Activated T-cell treated with anti-CD3 and anti-CD28 coated beads, Interleukin-2, amount 50 U/mL, for 24 hours (primary cell): ENCODE measurements at places on chromosomes 16 and 17.
A peak's percentile ranks its signal among the peaks of the same experiment; 100 is the strongest.

DNA sequence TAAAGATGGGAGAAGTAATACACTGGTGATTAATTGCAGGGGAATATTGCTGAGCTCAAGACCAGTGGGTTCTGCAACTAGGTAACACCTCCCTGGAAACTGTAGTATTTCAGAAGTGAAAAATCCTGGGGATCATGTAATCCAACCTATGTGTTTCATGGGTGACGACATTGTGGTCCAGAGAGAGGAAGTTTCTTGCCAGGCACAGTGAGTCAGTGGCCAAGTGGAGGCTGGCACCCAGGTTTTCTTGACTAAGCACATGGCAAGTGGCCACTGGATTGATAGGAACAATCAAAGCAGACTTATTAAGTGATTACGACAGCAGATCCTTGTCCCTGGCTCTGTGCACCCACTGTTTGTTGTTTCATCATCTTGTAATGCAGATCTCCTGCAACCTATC, 14.6 kb upstream of the CIITA start:
- H3K36me3 ChIP-seq, result no peaks in the 10 kb centered on the region
- H3K27ac ChIP-seq, result no peak overlapping the region
- H3K4me1 ChIP-seq, result peaks cover 4% of the 10 kb centered on the region
- peaks cover 18% of the 10 kb centered on the region for H3K27me3 ChIP-seq
- no peak overlapping the region for H3K4me3 ChIP-seq

DNA sequence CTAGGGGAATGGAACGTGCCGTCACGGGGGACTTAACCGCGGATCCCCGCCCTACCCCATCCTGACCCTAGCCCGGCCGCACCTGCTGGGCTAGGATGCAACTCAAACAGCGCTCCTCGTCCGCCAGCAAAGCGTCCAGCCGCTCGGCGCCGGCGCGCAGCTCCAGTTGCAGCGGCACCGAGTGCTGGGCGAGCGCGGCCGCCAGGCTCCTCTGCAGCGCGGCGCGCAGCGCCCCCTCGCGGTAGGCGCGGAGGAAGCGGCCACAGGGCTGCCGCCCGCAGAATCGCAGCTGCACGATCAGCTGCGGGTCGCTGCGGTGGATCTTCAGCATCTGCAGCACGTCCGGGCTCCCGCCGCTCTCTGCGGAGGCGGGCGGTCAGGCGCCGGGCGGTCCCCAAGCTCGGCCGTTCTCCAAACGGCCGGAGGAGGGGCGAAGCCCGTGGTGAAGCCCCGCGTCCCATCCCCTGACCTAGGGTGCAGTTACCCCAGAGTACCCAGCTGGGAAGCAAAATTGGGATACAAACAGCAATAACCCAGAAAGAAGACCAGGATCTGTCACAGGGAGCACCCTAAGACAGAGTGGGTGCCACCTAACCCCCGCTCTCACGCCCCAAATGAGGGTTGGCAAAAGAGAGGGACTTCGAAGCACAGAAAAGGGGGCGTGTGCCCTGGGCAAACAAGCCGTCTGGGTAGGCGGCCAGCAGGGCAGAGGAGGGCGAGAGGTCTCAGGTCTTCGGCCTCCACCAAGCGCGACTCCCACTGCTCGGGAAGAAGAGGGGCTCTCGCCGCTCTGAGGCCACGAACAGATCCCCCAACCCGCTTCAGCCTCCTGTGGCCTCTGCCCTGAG, 4.2 kb downstream of the TRADD start:
- DNase-seq, result peak; percentile 88
- no peak overlapping the region for H3K27ac ChIP-seq
- peaks cover 13% of the 10 kb centered on the region for H3K27me3 ChIP-seq

DNA sequence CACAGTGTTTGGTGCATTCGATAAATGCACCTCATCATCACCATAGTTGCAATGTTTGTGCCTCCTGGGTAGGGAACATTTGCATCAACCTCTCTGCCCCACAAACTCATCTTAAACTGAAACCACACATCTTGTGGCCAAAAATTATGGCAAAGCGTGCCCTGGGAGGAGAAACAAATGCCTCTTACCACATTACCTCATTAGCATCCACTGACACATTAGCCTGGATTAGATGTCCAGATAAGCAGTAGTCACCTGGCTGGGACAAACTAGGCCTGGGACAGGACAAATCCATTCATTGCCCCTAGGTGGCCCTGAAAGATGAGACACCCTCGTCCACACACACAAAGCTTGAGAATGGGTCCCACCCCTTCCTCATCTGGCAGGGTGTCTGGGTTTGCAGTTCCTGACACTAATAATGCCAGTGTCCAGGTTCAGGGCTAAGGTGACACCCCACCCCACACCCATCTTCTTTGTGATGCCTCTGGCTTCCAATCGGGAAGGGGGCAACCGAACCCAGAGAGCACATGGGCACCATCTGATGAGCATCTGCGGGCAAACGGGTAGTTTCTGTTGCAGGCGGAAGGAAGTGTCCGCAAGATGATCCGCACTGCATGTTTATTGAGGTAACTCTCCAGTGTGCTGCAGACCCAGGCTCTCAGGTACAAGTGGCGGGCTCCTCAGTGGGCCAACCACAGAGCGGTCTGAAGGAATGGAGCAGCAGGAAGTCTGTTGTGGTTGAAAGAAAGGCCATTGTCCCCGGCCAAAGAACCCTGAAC, 8.6 kb downstream of the XYLT1 start:
- peaks cover 5% of the 10 kb centered on the region for H3K36me3 ChIP-seq
- H3K27ac ChIP-seq, result no peak overlapping the region
- peaks cover 45% of the 10 kb centered on the region for H3K4me1 ChIP-seq

GRCh38 chr16:81121474-81121990, 25.3 kb upstream of the GCSH start:
- no peaks in the 10 kb centered on the region for H3K36me3 ChIP-seq
- H3K4me1 ChIP-seq, result no peaks in the 10 kb centered on the region
- DNase-seq, result no peak
- H3K4me3 ChIP-seq, result no peak overlapping the region

GRCh38 chr17:40793832-40794231, 5.9 kb downstream of the KRT28 start:
- H3K36me3 ChIP-seq, result no peaks in the 10 kb centered on the region
- H3K4me3 ChIP-seq, result no peak overlapping the region
- DNase-seq, result no peak
- no peak overlapping the region for H3K27ac ChIP-seq

- H3K27ac ChIP-seq, result no peak overlapping the region
- no peaks in the 10 kb centered on the region for H3K27me3 ChIP-seq
- no peak overlapping the region for H3K4me3 ChIP-seq
- DNase-seq, result no peak
- no peaks in the 10 kb centered on the region for H3K4me1 ChIP-seq
- peaks cover 38% of the 10 kb centered on the region for H3K36me3 ChIP-seq
Measured at GRCh38 chr16:12775656-12776236, 27.9 kb downstream of the CPPED1 start.

DNA sequence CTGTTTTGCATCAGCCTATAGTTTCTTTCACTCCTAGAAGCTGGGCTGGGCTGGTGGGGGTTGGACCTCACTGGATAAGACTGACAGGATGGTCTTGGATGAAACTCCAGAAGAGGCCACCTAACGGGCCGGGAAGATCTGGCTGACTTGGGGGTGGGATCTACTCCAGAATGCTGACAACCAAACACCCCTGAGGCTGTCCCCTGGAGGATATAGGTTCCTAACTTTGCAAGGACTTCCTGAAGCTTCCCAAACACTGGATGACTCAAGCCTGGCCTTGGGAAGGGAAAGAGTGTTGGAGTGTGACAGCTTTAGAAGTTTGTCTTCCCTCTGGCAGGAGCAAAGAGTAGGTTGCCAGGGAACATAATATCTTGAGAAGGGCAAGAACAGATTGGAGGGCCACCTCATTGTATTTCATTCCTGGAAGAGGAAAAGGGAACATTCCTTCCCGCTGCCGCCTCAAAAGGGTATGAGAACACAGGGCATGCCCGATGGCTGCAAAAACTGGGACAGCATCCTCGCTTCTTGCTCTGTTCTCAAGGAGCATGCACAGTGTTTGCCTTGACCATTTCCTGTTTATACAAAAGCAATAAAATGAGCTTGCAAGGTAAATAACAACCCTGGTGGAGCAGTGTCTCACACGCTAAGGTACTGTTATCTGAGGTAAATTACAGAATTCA, 6.8 kb upstream of the CYB5B start:
- H3K4me1 ChIP-seq, result peaks cover under 1% of the 10 kb centered on the region
- H3K27me3 ChIP-seq, result no peaks in the 10 kb centered on the region
- H3K27ac ChIP-seq, result no peak overlapping the region
- DNase-seq, result no peak
- H3K4me3 ChIP-seq, result no peak overlapping the region
- H3K36me3 ChIP-seq, result no peaks in the 10 kb centered on the region

DNA sequence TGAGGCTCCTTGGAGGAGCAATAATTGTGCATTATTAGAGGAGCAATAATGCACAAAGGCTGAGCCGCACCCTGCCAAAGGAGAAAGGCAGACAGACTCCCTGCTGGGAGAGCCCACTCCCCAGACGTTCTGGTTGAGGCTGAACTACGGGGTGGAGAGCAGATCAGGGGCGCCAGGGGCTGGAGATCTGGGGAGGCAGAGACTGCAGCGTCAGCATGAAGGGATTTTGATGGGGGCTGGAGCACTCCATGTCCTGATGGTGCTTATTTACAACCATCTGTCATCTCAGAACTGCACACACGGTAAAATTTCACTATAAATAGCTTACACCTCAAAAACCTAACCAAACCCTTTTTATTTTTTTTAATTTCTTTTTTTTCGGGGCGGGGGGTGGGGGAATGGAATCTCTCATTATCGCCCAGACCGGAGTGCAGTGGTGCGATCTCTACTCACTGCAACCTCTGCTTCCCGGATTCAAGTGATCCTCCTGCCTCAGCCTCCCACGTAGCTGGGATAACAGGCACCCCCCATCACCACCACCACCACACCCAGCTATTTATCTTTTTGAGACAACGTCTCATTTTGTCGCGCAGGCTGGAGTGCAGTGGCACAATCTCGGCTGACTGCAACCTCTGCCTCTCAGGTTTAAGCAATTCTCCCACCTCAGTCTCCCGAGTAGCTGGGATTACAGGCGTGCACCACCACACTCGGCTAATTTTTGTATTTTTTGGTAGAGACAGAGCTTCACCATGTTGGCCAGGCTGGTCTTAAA, 4.3 kb upstream of the C16orf95 start:
- H3K27me3 ChIP-seq, result no peaks in the 10 kb centered on the region
- DNase-seq, result no peak
- H3K27ac ChIP-seq, result peak overlapping the region; percentile 29
- H3K4me3 ChIP-seq, result no peak overlapping the region
- peaks cover 20% of the 10 kb centered on the region for H3K4me1 ChIP-seq

- H3K27ac ChIP-seq, result no peak overlapping the region
- no peak for DNase-seq
- peaks cover 3% of the 10 kb centered on the region for H3K27me3 ChIP-seq
- H3K4me1 ChIP-seq, result no peaks in the 10 kb centered on the region
- H3K36me3 ChIP-seq, result no peaks in the 10 kb centered on the region
Measured at GRCh38 chr16:86398622-86399021, 111.7 kb upstream of the FOXF1 start.

DNA sequence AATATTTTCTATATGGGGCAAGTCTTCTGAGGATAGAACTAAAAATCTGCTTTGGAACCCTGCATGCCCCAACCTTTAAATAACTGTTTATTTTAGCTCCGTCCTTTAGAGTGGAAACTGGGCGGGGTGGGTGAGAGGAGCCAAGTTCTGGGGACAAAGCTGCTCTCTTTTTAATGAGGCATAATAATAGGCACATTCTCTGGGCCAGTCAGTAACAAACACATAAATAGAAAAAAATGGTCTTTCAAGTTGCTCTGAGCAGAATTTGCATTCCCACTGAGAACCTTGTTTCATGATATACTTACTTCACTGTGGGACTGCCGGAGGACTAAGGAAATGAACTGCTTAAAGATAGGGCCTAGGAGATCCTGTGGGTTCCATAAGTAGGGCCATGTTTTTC, 51.5 kb downstream of the KNOP1 start:
- H3K27ac ChIP-seq, result no peak overlapping the region
- peaks cover 68% of the 10 kb centered on the region for H3K36me3 ChIP-seq
- H3K4me3 ChIP-seq, result no peak overlapping the region
- no peaks in the 10 kb centered on the region for H3K4me1 ChIP-seq

- H3K4me1 ChIP-seq, result peaks cover 61% of the 10 kb centered on the region
- no peak for DNase-seq
- H3K36me3 ChIP-seq, result no peaks in the 10 kb centered on the region
- H3K4me3 ChIP-seq, result peak overlapping the region; percentile 32
- peaks cover 5% of the 10 kb centered on the region for H3K27me3 ChIP-seq
- H3K27ac ChIP-seq, result peak overlapping the region; percentile 65
Measured at GRCh38 chr17:36727577-36727976, 126.2 kb downstream of the MRM1 start.

- H3K27ac ChIP-seq, result no peak overlapping the region
- no peak for DNase-seq
- no peak overlapping the region for H3K4me3 ChIP-seq
Measured at GRCh38 chr16:65884018-65884417, 482.5 kb upstream of the CDH5 start.

- peaks cover 59% of the 10 kb centered on the region for H3K4me1 ChIP-seq
- peak overlapping the region; percentile 91 for H3K27ac ChIP-seq
- peak; percentile 81 for DNase-seq
- H3K27me3 ChIP-seq, result no peaks in the 10 kb centered on the region
- peak overlapping the region; percentile 44 for H3K4me3 ChIP-seq
Measured at GRCh38 chr16:75074920-75075687, 41.5 kb downstream of the LDHD start.

DNA sequence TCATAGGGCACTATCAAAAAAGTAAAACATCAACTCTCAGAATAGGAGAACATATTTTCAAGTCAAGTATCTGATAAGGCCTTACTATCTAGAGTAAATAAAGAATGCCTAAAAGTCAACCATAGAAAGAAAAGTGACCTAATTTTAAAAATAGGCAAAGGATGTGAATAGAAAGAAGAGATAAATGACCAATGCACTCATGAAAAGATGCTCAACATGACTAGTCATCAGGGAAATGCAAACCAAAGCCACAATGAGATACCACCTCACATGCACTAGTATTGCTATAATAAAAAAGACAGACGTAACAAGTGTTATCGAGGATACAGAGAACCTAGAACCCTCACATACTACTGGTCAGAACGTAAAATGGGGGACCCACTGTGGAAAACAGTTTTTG, 90.8 kb downstream of the DYNLRB2 start:
- H3K36me3 ChIP-seq, result peaks cover 32% of the 10 kb centered on the region
- DNase-seq, result no peak
- no peaks in the 10 kb centered on the region for H3K4me1 ChIP-seq
- H3K27ac ChIP-seq, result no peak overlapping the region
- H3K27me3 ChIP-seq, result no peaks in the 10 kb centered on the region

GRCh38 chr17:44122816-44123355, 555 bp downstream of the HDAC5 start:
- peak overlapping the region; percentile 73 for H3K27ac ChIP-seq
- H3K4me3 ChIP-seq, result peak overlapping the region; percentile 84
- no peak for DNase-seq
- H3K36me3 ChIP-seq, result peaks cover 5% of the 10 kb centered on the region

DNA sequence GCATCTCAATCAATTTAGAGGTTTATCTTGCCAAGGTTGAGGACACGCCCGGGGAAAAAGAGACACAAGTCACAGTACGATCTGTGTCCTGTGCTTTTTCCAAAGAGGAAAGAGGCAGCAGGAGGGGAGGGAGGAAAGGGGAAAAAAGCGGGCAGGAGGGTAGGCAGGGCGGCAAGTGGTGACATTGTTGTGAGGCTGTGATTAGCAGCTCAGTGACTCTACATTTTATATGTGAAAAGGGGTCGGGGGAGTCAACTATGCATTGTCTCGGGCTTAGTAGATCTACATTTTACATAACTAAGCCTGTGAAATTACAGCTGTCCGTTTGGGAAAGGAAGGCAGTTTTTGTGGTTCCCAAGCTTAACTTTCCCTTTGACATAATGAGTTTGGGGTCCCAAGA, 22.2 kb upstream of the RIPOR1 start:
- H3K27me3 ChIP-seq, result no peaks in the 10 kb centered on the region
- DNase-seq, result no peak
- peak overlapping the region; percentile 38 for H3K27ac ChIP-seq
